ENCODE measurements at places on chromosomes 1 and 21. TPM values are rescaled to one million over a fixed set of nuclear protein-coding genes. Genes with fewer than 3 reads are reported as not detected.
A peak's percentile ranks its signal among the peaks of the same experiment; 100 is the strongest.

The C1orf174 gene
- total RNA-seq = 19.9 TPM

The OR2L2 gene
- total RNA-seq = 0.14 TPM

The PPM1J gene
- 0.32 TPM for total RNA-seq

The CYP4X1 gene
- total RNA-seq = 6.8 TPM

The TSTD1 gene
- total RNA-seq = 50.6 TPM

The EFNA4 gene
- 5.3 TPM for total RNA-seq

The LIPI gene
- total RNA-seq = not detected

The C1orf115 gene
- total RNA-seq = 35.3 TPM

DNA sequence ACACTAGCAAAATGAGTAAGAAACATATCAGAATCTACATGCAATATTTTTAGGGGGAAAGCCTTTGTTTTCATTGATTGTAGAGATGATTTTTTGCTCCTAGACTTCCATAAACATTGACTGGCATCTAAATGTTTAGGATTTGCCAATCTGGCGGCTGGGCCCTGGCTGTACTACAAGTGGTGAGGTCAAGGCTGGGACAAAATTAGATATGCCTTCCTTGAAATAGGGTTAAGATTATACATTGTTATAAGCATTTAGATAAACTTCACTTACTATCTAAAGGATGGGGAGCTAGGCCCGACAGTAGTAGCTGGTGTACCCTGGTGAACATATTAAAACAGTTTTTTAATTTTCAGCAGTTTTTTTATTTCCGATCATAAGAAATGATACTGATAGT lies 5.2 kb downstream of the NFIA start:
- no peaks in the 10 kb centered on the region for H3K27me3 ChIP-seq
- H3K36me3 ChIP-seq = peaks cover 12% of the 10 kb centered on the region
- H3K27ac ChIP-seq = peak overlapping the region; percentile 94
- H3K4me3 ChIP-seq = no peak overlapping the region

- no peak overlapping the region for H3K4me3 ChIP-seq
- H3K27me3 ChIP-seq = peaks cover 25% of the 10 kb centered on the region
- peaks cover 6% of the 10 kb centered on the region for H3K4me1 ChIP-seq
- H3K27ac ChIP-seq = no peak overlapping the region
- no peaks in the 10 kb centered on the region for H3K36me3 ChIP-seq
Measured at GRCh38 chr1:32894019-32894600, 7.1 kb downstream of the TMEM54 start.

GRCh38 chr1:68111519-68112436 lies 61.4 kb upstream of the DIRAS3 start:
- peaks cover 7% of the 10 kb centered on the region for H3K4me1 ChIP-seq
- no peak overlapping the region for H3K27ac ChIP-seq
- H3K4me3 ChIP-seq = no peak overlapping the region

- H3K27ac ChIP-seq = no peak overlapping the region
- H3K4me3 ChIP-seq = no peak overlapping the region
- no peaks in the 10 kb centered on the region for H3K27me3 ChIP-seq
- DNase-seq = no peak
- H3K36me3 ChIP-seq = no peaks in the 10 kb centered on the region
- H3K4me1 ChIP-seq = no peaks in the 10 kb centered on the region
Measured at GRCh38 chr1:164510435-164510834, 48.5 kb upstream of the PBX1 start.

DNA sequence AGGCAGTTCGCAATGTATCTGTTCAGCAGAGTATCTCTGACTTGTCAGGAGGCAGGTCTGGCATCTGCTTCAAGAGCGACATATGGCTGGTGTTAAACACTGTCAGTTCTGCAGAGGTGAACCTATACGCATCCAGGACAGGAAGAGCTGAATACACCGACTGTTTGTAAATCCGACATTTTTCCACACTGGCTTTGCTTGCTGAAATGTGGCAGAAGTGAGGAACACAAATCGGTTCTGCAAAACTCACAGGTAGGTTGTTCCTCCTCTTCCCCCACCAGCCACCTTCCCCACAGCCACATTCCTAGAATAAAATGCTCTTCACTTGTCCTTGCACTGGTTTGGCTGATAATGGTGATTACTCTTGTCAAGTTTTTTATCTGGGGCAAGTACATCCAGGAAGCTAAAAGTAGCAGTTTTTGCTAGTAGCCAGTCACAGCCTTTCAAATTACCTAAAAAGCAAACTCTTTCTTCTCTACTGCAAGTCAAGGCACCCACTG lies 289.2 kb downstream of the GRIK1 start:
- no peaks in the 10 kb centered on the region for H3K36me3 ChIP-seq
- no peak for DNase-seq
- no peak overlapping the region for H3K4me3 ChIP-seq

- no peak overlapping the region for H3K27ac ChIP-seq
- no peaks in the 10 kb centered on the region for H3K4me1 ChIP-seq
- H3K4me3 ChIP-seq = no peak overlapping the region
- no peaks in the 10 kb centered on the region for H3K36me3 ChIP-seq
- no peaks in the 10 kb centered on the region for H3K27me3 ChIP-seq
- DNase-seq = no peak
Measured at GRCh38 chr21:43370888-43371570, 55.9 kb downstream of the SIK1 start.

DNA sequence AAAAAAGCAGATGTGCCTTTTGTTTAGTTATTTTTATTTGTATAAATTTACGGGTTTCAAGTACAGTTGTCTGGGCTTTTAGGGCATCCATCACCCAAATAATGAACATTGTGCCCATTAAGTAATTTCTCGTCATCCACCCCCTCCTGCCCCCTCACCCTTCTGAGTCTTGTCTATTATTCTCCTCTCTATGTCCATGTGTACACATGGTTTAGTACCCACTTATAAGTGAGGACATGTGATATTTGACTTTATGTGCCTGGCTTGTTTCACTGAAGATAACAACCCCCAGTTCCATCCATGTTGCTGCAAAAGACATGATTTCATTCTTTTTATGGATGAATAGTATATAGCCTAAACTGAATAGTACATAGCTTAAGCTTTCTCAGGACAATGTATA lies 189.2 kb downstream of the ZP4 start:
- no peak for DNase-seq
- no peaks in the 10 kb centered on the region for H3K36me3 ChIP-seq
- H3K27me3 ChIP-seq = no peaks in the 10 kb centered on the region
- H3K4me3 ChIP-seq = no peak overlapping the region

DNA sequence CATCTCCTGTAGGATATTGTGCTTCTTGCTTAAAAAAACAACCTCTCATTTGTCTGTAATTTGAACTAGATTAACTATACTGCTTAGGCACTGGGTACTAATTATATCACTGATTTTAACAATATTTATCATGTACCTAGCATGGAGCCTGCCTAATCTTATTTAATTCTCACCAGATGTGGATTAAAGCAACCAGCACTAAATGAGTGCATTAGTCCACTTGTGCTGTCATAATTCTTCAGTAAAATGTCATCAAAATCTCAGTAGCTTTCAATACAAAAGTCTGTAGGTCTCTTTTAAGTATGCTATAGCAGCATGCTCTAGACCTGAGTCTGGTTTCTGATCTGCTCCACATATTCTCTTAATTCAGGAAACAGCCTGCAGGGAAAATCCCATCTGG lies 368.1 kb downstream of the NCAM2 start:
- no peak overlapping the region for H3K27ac ChIP-seq
- no peaks in the 10 kb centered on the region for H3K27me3 ChIP-seq
- H3K4me3 ChIP-seq = no peak overlapping the region
- H3K36me3 ChIP-seq = no peaks in the 10 kb centered on the region

DNA sequence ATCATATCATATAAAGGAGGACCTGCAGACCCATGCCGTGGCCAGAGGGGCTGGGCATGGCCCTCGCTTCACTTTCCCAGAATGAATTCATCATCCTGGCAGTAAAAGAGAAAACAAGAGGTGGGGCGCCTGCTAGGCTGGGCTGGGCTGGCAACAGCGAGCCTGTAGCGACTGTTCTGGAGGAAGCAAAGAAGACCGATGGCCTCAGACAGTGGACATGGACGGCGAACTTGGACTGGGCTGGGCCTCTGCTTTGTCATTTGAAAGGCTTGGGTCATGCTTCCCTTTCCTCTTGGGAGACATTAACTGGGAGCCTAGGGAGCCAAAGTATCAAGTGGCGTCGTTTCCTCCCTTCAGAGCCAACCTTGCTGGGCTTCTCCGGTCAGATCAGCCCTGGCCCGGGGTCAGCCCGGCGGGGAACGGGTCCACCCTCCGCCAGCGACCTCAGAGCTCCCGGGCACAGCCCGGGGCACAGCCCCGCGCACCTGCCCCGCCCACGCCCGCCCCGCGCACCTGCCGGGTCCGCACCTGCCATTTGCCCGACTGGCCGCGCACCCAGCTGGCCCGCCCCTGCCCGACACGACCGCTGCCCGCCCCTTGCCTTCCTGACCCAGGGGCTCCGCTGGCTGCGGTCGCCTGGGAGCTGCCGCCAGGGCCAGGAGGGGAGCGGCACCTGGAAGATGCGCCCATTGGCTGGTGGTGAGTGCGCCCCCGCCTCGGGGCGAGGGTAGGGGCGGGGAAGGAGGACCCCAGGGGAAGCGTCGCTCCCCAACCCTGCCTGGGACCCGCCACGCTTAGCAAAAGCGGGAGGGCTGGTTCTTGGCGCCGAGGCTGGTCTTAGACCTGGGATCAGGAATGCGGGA lies at the start of gene FAM3B:
TSS of gene FAM3B (plus strand) at position 602 of the 863 bp plus-strand sequence. CDS start at position 681, 79 bp downstream.
- H3K36me3 ChIP-seq = no peaks in the 10 kb centered on the region
- no peak within 1 kb of the TSS for H3K27ac ChIP-seq
- DNase-seq = peak; percentile 78
- H3K4me1 ChIP-seq = no peaks in the 10 kb centered on the region

- H3K36me3 ChIP-seq = no peaks in the 10 kb centered on the region
- no peak overlapping the region for H3K27ac ChIP-seq
Measured at GRCh38 chr1:173097001-173097400, 46.3 kb upstream of the TNFSF18 start.

DNA sequence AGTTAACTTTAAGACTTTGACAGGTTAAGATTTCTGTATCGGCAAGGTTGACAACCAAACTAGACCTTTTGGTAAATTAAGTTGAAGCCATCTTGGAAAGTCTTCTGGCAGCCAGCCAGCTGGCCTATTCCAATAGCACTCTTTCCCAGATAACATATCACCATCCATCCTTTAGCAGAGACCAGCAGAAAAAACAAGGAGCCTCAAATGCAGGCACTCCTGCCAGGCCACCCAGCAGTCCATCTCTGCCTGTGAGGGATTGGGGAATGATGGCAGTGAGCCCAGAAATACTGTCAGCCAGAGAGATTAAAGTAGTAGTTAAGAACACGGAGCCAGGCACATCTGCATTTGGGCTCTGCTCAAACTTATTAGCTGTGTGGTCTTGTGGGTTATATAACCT lies 19.4 kb downstream of the ZBTB40 start:
- no peaks in the 10 kb centered on the region for H3K27me3 ChIP-seq
- peaks cover 27% of the 10 kb centered on the region for H3K4me1 ChIP-seq
- no peak overlapping the region for H3K27ac ChIP-seq
- no peak for DNase-seq
- no peaks in the 10 kb centered on the region for H3K36me3 ChIP-seq

DNA sequence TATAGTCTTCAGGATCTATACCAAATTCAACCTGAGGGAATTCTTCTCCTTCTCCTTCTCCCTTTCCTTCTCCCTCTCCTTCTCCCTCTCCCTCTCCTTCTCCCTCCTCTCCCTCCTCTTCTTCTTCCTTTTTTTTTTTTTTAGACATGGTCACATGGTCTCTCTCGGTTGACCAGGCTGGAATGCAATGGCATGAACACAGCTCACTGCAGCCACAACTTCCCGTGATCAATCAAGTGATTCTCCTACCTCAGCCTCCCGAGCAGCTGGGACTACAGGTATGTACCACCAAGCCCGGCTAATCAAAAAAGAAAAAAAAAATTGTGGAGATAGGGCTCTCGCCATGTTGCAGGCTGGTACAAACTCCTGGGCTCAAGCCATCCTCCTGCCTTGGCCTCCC lies 51.5 kb downstream of the DNAI4 start:
- H3K27ac ChIP-seq = no peak overlapping the region
- H3K36me3 ChIP-seq = no peaks in the 10 kb centered on the region
- H3K4me3 ChIP-seq = no peak overlapping the region

DNA sequence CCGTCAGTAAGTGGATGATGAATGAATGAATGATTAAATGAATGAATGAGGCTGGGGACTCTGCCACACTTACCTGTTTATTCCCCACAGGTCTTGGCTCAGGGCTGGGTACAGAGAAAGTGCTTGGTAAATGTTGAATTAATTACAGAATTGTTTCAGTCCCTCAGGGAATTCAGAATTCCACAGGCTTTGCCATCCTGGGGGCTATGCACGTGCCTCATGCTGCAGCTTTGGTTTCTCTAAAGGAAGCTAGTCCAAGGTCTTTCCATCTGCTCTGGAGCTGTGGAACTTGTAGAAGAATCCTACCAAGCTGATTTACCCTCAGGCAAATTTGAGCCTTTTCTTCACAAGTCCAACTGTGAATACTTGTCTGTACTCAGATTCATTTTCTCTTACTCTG lies 376.8 kb upstream of the AJAP1 start:
- peaks cover 9% of the 10 kb centered on the region for H3K27me3 ChIP-seq
- no peaks in the 10 kb centered on the region for H3K4me1 ChIP-seq
- H3K36me3 ChIP-seq = no peaks in the 10 kb centered on the region
- DNase-seq = no peak
- H3K27ac ChIP-seq = no peak overlapping the region
- no peak overlapping the region for H3K4me3 ChIP-seq

- peak within 1 kb of the TSS; percentile 92 for H3K27ac ChIP-seq
- peak within 1 kb of the TSS; percentile 72 for H3K4me3 ChIP-seq
- no peaks in the 10 kb centered on the region for H3K27me3 ChIP-seq
- no peaks in the 10 kb centered on the region for H3K36me3 ChIP-seq
- no peaks in the 10 kb centered on the region for H3K4me1 ChIP-seq
- DNase-seq = peak; percentile 82
Measured at GRCh38 chr1:77888081-77888780, at the start of gene NEXN. NEXN (plus strand) TSS chr1:77888624; CDS start chr1:77916107, 27,483 bp downstream.

DNA sequence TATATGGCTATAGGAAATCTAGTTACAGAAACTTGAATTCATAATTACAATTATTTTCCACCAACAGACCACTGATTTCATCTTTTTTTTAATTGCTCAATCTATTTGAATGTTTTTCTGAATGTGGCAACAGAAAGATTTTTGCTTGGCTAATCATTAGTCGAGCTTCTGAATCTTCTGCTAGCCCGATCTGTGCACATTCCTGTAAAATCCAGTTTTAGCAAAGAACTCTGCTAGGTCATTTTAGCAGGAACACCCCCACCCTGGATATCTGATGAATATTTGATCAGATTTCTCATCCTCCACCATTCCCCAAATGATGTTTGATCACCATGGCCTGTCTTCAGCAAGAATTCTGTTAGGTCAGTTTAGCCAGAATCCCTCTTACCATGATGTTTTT lies 176.3 kb downstream of the LEPR start:
- H3K4me1 ChIP-seq = no peaks in the 10 kb centered on the region
- no peaks in the 10 kb centered on the region for H3K36me3 ChIP-seq
- no peaks in the 10 kb centered on the region for H3K27me3 ChIP-seq
- no peak overlapping the region for H3K27ac ChIP-seq
- H3K4me3 ChIP-seq = no peak overlapping the region

DNA sequence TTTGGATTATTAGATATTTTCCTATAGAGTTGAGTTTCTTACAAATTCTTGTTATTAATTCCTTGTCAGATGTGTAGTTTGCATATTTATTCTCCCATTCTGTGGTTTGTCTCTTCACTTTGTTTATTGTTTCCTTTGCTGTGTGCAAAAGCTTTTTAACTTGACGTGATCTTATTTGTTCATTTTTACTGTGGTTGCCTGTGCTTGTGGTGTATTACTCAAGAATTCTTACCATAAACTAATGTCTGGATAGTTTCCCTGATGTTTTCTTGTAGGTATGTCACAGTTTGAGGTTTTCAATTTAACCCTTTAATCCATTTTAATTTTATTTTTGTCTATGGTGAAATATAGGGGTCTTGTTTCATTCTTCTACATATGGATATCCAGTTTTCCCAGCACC lies 72.1 kb upstream of the LHX8 start:
- DNase-seq = no peak
- H3K36me3 ChIP-seq = no peaks in the 10 kb centered on the region
- H3K27ac ChIP-seq = no peak overlapping the region
- no peaks in the 10 kb centered on the region for H3K4me1 ChIP-seq
- no peak overlapping the region for H3K4me3 ChIP-seq
